NCI-H2107 (cell line): ENCODE measurements at places on chromosomes 4 and X.

DNA sequence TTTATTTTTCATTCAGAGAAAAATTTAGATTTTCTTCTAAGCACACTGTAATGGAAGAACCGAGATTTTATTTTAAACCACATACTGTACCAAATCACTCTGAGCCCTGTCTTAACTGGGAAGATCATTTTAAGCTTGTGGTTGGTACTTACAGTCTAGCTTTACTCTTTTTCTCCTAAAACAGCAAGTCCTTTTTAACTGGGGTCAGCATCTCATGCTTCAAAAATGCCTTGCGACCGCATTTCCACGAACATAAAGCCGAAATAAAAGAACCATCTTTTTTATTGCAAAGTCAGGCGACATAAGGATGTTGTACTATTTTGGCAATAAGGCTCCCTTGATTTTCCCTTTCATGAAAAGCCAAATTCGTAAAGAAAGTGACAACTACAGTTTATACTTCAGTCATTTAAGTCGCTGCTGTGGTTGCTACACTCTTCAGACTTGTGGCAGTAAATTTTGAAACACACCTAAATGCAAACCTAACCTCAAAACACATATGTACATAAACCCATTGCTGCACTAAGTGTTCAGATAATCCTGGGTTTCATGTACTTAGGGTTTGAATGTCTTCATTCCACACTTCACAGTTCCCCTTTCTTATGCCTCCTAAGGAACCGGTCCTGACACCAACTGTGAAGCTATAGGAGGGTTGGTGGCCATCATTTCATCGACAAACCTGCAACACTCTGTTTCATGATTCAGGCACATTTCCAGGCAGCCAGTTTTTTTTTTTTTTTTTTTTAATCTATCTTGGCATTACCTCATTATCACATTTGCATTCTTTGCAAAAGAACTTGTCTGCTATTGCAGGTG is 3.0 kb downstream of the STOX2 start:
- no peak for DNase-seq

DNA sequence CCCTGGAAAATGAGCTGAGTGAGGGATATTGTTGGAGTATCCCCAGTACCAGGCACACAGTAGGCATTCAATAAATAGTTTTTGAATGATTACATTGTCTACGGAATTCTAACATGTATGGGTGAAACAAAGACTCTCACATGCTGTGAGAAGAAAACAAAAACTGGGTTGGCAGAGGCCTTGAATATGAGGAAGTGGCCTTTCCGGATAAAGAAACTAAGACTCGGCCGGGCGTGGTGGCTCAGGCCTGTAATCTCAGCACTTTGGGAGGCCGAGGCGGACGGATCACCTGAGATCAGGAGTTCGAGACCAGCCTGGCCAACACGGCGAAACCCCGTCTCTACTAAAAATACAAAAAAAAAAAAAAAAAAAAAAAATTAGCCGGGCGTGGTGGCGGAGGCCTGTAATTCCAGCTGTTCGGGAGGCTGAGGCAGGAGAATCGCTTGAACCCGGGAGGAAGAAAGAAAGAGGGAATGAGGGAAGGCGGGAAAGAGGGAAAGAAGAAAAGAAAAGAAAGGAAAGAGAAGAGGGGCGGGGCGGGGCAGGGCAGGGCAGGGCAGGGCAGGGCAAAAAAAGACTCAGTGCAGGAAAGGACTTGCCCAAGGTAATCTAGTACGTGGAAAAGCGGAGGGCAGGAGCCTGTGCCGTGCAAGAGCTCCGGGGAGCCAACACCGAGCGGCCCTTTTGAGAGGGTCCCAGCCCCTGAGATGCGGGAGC is 689 bp upstream of the TMA16 start:
- DNase-seq, result no peak

DNA sequence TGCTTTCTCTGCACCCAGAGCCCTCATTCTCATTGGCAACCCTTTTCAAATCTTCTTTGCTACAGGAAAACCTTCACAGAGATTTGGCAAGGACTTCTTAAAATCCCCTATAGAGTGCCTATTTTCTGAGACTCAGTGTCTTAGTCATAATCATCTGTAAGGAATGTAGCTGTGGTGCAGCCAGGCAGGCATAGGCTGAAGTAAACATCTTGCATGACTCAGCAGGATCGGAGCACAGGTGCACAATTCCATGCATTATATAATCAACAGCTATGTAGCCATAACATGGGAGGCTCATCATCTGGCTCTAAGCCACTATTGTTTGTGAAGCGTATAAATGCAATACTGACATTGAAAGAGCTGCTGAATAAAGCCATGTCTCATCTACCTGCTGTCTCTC is 368.8 kb downstream of the MAGEE1 start:
- DNase-seq, result no peak

DNA sequence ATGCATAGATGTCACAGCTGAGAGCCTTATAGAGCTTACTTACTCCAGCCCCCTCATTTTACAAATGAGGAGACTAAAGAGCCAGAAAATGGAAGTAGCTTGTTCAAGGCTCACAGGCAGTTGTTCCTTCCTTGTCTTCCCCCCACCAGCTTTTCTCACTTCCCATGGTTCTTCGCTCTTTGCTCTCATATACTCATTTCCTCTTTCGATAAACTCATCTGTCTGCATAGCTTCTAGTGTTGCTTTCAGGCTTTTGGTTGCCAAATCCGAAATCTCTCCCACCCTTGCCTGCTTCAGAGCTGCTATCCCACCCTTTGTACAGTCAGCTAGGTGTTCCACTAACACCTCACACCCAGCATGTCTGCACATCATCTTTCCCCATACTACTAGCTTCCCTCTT is 25.0 kb upstream of the GJB1 start:
- no peak for DNase-seq

- DNase-seq, result no peak
These were observed 8.2 kb downstream of the MID1 start for GRCh38 chrX:10612215-10612614.

GRCh38 chrX:23900220-23900797 is 7.4 kb downstream of the APOO start:
- DNase-seq, result no peak

DNA sequence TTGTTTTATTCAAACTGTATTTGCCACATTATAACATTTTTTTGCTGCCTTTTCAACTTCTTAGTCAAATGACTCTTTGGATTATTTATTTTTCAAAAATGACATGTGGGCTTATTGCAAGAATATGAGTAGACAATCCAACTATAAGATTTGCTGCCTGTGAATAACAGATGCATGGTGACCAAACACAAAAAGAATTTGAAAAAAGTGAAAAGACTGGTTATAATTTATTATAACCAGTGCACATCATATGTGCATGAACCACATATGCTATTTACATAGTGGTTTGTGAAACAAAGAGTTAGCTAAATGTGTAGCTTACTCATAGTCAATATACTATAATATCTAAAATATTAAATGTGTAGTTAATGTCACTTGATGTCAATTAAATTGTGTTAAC is 2086.8 kb downstream of the ARAP2 start:
- DNase-seq, result no peak

DNA sequence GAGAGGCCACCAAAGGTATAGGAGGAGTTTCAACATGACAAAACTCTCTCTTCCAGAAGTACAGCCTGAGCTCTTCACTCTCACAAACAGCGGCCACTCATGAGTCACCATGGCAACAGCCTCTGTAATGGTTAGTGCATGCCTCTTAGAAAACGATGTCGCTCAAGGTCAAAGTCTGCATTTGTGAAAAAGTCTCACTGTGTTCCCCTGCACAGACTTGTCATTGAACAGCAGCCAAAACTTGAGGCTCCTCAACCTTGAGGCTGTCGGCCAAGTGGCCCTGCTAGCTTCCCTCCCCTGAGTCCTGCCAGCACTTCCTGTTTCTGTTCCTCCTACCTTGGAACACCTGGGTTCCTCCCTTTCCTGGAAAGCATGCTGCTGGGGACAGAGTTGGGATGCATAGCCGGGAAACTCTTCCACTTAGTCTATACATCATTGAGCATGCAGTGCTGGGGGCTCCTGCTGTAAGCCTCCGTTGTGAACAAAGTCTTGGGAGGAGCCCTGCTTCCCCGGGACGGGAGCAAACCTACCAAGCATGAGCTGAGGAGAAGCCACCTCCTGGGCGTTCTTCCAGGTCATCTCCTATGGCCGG is 66.6 kb downstream of the ING2 start:
- peak; percentile 17 for DNase-seq

- DNase-seq, result no peak
These were observed 442.9 kb upstream of the RASGEF1B start for GRCh38 chr4:81914623-81915022.

DNA sequence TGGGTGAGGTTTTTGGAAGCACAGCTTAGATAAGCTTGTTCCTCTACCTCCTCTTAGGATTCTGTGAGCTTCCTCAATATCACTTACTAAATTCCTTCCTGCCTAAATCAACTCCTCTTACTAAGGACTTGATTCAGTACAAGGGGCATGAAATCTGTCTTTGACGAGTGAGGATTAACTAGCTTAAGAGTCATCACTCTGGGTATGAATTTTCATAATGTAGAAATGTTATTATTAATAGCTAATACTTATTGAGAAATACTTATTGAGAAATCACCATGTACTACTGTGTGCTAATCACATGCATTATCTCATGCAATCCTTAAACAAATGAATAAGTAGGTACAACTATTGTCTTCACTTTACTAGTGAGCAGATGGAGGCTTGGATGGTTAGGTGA is 28.6 kb downstream of the TRPC3 start:
- DNase-seq, result no peak

DNA sequence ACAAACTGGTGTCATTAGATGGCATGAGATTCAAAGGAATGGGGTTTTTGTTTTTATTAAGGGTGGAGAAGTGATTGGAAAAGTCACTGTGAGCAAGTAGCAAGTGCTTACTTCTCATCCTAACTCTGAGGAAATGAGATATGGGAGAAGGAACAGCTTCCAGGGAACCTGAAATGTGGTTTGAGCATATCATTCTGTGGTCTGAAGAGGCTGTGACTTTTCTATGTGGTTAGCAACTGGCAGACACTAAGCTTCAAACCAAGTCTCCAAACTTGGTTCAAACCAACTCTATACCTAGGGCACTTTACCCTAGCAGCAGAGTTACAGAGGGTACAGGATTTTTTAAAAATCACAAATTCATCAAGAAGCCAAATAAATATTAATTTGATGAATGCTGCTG is 58.2 kb downstream of the DCLK2 start:
- no peak for DNase-seq

- DNase-seq, result no peak
These were observed 81.5 kb downstream of the TMEM156 start for GRCh38 chr4:38950734-38951133.

GRCh38 chrX:29652484-29652883 is 562.9 kb upstream of the MAGEB2 start:
- no peak for DNase-seq

GRCh38 chrX:96405842-96406241 is 278.8 kb upstream of the DIAPH2 start:
- DNase-seq, result no peak

DNA sequence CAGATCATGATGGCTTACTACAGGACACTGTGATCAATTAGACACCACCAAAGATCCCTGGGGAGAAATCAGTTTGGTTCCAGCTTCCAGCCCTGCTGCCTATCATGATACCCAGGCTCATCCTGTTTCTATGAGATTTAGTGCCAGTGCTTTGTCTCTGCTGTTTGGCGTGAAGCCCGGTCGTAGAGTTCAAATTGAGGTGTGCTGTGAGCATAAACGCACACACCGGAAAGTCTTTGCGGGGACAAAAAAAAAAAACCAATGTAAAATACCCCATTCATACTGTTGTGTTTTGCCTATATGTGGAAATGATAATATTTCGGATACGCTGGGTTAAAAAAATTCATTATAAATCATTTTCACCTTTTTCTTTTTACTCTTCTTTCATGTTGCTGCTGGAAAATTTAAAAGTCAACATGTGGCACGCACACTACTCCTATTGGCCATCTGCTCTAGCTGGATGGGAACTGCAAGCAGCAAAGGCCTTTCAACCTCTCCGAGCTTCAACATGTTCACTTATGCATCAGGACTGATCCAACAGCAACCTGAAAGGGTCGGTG is 607 bp upstream of the DKC1 start:
- no peak for DNase-seq

GRCh38 chr4:186166852-186167512 is 24.4 kb upstream of the CYP4V2 start:
- no peak for DNase-seq

DNA sequence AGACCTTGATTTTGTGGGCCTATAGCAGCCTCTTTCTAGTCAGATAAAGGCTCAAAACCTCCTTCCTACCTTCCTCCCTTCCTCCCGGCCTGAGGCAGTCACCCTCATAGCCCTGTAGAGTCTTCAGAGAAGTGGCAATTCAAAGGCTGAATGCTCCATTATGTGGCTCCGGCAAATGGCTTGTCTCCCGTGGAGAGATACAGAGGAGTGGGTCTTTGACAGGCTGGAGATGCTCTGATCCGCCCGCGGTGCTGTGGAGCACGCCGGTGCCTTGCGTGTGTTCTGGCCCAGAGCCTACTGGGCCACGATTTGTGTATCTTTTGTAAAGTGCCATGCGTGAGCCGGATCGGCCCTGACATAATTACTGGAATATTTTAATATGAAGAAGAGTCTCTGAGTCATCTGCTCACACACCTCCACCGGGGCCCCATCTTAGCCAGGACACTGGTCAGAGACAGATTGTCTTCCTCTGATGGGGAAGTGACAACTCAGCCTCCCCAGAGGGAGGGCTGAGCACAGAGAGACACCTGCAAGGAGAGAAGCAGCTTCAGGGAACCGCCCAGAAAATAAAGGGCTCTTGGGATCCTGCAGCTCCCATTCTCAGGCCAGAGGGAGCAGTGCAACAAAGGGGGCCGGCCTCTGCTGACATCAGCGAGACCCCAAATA is 88.7 kb downstream of the DCTD start:
- no peak for DNase-seq

- no peak for DNase-seq
These were observed 370.9 kb upstream of the SMIM31 start for GRCh38 chr4:164383058-164383357.

DNA sequence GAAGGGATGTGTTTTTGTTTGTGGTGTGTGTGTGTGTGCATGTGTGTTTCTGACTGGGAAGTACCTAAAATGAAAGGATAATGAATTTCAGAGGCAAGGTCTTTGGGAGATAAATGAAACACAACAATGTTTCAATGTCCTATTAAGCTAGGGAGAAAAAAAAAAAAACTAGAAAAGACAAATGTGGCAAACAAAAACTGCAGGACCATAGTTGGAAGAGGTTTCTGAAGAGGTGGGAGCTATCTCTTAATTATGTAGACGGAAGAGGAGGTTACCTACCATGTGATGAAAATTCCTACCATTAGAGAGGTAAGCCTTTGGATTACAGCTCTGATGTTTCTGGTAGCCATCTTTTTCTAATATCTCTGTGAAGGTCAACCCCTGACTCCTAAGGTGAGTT is at the start of gene TRPC5OS:
Gene TRPC5OS (plus strand): TSS at position 301 of the 400 bp plus-strand sequence. CDS start 25,669 bp downstream, outside the sequence.
- DNase-seq, result no peak

DNA sequence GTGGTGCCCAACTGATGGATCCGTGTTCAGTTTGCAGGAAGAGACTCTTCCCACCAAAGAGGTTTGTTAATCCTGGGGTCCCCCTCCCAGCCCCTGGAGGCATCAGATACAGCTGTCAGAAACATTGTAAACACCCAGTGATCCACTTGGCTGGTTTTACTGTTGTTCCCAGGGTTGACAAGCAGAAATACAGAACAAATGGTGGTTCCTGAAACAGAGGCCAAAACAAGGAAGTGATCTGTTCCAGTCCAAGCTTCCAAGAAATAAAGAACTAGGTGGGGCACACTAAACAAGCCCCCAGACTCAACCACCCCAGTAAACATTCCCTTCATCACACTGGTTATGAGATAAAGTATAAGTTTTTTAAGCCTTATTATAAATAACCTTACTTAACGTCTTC is 1.4 kb downstream of the TMLHE start:
- DNase-seq, result no peak

- no peak for DNase-seq
These were observed 71.1 kb upstream of the VCX start for GRCh38 chrX:7771788-7772438.

GRCh38 chr4:156515295-156515694 is 456.3 kb downstream of the PDGFC start:
- no peak for DNase-seq
